Left forelimb (tissue), 1 donor: ENCODE measurements at places on chromosomes 5 and 9.

- no peak for DNase-seq
Measured at GRCh38 chr9:17757816-17758215, 178.9 kb downstream of the SH3GL2 start.

GRCh38 chr5:127892467-127893207, 189.4 kb downstream of the CCDC192 start:
- DNase-seq: no peak

DNA sequence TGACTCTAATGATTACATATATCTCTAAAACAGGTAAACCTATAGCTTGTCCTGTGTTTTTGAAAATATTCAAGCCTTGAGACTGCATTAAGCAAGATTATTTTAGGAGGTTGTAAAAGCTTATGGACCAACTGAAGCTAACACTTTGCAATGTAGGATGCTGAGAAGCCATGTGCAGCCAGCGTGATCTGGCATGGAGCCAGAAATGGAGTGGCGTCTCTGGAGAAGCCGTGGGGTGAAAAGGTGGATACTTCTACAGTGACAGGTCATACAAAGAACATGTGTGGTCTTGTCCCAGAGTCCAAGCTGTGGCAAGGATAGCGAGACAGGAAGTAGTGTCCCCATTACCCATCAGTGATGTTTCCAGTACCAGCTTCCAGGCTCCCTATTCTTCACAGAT, 100.8 kb upstream of the CD180 start:
- no peak for DNase-seq

GRCh38 chr5:126460459-126460858, 37.2 kb downstream of the GRAMD2B start:
- DNase-seq: no peak

GRCh38 chr9:95018099-95018936, 291.8 kb downstream of the AOPEP start:
- DNase-seq: no peak

DNA sequence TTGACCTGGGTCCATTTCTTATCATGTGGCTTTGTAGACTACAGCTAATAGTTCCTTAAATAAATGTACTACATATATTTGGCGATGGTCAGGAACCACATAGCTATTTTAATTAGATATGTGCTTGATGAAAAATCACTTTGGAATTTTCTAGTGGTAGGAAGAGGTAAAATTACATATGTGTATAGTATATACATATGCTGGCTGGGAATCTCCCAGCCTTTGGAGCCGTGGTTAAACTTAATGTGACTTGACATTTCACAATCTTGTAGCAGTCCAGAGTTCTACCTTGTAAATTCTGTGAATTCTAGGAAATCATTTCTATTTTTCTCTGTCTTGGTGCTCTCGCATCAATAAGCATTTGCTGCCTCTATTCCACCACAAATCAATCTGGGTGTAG, 565.0 kb downstream of the DMRTA1 start:
- DNase-seq: no peak

GRCh38 chr5:145951071-145951470, 14.7 kb downstream of the SH3RF2 start:
- DNase-seq: no peak

GRCh38 chr9:38003230-38003629, 65.8 kb downstream of the SHB start:
- DNase-seq: no peak

DNA sequence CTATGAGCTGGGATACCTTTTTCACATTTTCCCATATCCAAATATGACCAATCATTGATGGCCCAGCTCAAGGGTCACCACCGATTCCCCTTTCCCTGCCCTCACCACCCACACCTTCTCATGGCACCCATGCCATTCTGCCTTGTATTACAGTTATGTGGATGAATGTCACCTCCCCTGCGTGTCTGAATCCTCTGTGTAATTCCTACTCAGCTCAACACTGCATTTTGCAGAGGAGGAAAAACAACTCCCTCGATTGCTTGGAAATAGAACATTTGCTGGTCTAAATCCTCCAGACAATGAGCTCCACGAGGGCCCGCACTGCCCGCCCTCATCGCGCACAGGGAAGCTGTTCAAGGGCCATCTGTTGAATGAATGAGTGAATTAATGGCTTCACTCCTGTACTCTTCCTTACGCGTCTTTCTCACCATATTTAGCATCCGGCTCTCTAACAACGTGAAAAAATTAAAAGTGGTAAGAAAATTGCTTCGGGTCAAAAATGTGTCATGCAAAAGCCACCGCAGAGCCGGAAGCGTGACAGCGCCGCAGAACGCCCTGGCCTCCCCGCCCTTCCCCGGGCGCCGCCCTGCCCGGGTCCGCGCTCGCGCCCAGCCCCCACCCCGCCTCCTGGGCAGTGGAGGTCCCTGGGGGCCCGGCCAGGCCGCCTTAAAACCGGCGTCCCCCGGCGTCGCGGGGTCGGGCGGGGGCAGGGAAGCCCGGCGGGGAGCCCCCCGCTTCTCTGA, 704 bp downstream of the SUSD1 start:
- DNase-seq: no peak

DNA sequence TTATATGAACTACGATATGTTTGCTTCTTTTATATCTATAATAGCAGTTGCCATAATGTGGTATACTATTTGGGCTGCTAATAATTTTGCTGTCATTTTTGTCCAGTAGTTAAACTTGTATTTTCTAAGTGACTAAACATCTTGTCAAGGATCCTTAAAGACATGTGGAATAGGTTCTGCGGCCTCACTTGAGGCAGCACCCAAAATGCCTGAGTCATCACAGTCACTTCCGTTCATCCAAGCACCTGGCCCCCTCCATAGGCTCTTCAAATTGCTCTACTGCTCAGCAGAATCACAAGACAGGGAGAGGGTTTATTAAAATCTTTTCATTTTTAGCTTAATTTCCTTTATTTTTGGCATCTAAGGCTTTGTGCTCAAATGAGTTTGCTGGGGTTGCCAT, 259.1 kb downstream of the AOPEP start:
- no peak for DNase-seq

DNA sequence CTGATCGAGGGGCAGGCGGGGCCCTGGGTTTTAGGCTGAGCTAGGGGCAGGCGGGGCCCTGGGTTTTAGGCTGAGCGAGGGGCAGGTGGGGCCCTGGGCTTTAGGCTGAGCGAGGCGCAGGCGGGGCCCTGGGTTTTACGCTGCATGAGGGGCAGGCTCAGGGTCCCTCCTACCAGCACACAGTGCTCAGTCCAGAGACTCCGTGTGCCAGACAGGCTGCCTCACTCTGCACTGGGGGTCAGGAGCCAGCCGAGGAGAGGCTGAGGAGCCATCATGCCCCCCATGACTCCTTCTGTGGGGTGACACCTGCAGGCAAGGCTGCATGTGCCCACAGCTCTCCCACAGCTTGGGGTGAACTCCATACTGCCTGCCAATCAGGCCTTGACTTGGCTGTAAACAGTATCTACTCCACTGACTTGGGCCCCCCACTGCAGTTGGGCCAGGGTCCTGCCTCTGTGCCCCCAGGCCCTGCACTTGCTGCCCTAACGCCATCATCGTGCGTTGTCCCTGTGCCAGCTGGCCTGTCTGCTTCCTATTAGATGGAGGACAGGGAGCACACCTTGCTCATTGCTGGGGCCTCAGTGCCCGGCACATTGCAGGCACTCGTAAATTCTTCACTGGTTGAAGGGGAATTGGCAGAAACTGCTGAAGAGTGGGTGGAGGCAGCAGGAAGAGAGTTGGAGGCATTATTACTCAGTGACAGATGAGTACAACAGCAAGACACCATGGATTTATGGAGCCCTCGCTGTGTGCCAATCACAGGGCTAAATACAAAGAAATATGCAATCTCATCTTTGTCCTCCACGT, 78.6 kb downstream of the AMBP start:
- peak; percentile 30 for DNase-seq

DNA sequence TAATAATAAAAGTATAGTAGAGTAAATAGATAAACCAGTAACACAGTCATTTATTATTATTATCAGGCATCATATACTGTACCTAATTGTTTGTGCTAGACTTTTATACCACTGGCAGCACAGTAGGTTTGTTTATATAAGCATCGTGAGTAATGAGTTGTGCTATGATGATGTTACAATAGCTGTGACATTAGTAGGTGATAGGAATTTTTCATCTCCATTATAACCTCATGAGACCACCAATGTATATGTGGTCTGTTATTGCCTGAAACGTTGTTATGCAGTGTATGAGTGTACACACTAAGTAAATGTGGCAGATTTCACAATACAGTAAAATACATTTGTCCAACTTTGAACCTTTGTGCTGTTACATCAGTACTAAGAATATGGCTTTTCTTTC, 72.7 kb upstream of the SPATA31D4 start:
- no peak for DNase-seq

GRCh38 chr5:74421377-74421776, 219.2 kb downstream of the ENC1 start:
- no peak for DNase-seq

DNA sequence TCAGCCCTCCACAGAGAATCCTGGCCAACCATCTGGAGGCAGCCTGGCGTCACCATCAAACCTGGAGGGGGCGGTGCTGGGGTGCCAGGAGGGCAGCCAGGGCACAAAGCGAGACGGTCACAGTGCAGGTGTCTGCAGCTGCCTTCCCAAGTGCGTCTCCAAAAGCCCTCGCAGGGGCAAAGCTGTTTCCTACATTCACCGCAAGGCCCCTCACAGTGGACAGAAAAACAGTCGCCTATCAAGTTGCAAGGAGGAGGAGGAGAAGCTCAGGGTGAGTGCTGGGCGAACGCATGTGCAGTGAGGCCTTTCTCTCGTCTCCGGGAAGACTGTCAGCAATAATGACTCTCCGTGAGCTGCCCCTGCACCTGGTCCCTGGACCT, 18.0 kb upstream of the LHX3 start:
- no peak for DNase-seq

GRCh38 chr9:91833878-91834255, 116.2 kb downstream of the ROR2 start:
- no peak for DNase-seq

DNA sequence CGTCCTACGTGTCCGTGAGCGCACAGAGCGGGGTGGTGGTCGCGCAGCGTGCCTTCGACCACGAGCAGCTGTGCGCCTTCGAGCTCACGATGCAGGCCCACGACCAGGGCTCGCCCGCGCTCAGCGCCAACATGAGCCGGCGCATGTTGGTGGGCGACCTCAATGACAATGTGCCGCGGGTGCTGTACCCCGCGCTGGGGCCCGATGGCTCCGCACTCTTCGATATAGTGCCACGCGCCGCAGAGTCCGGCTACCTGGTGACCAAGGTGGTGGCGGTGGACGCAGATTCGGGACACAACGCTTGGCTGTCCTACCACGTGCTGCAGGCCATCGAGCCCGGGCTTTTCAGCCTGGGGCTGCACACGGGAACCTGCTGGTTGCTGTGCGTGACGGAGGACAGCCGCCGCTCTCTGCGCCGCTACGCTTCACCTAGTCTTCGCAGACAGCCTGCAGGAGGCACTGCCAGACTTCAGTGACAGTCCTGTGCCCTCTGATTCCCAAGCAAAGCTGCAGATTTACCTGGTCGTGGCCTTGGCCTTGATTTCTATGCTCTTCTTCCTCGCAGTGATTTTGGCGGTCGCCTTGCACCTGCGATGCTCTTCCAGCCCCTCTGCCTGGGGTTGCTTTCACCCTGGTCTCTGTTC, 2.4 kb upstream of the PCDHGA12 start:
- DNase-seq: no peak

DNA sequence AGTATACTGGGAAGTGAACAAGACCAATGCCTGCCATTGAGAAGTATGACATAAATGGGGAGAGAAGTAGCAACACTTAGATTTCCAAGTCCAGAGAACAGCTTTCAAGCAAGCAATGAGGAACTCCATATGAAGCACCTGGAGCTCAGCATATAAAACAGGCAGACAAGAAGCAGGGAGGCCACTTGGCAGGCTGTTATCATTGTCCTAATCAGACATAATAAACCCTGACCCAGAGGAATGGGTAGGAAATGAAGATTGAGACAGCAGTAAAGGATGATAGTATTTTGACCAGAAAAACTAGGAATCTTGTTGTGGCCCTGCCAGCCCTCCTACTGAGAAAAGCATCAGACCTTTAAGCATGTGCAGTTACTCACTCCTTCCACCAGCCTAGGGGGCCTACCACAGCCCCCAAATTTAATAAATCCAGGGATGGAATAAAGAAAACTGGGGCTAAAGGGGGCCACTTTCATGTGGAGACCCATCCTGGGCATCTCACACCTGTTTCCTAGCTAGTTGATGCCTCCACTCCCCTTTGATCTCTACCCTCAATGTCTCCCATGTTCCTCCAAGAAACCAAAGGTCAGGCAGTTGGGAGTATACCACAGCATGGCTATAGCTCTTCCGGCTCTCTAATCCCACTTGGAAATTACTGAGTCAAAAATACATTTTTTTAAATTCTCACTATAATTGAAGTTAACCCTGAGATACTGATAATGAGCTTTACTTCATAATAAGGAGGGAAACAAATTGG, 135.1 kb downstream of the SIL1 start:
- no peak for DNase-seq

GRCh38 chr9:123867034-123867433, 62.9 kb downstream of the DENND1A start:
- DNase-seq: no peak

- DNase-seq: no peak
Measured at GRCh38 chr9:36008774-36009300, 27.9 kb upstream of the RECK start.

DNA sequence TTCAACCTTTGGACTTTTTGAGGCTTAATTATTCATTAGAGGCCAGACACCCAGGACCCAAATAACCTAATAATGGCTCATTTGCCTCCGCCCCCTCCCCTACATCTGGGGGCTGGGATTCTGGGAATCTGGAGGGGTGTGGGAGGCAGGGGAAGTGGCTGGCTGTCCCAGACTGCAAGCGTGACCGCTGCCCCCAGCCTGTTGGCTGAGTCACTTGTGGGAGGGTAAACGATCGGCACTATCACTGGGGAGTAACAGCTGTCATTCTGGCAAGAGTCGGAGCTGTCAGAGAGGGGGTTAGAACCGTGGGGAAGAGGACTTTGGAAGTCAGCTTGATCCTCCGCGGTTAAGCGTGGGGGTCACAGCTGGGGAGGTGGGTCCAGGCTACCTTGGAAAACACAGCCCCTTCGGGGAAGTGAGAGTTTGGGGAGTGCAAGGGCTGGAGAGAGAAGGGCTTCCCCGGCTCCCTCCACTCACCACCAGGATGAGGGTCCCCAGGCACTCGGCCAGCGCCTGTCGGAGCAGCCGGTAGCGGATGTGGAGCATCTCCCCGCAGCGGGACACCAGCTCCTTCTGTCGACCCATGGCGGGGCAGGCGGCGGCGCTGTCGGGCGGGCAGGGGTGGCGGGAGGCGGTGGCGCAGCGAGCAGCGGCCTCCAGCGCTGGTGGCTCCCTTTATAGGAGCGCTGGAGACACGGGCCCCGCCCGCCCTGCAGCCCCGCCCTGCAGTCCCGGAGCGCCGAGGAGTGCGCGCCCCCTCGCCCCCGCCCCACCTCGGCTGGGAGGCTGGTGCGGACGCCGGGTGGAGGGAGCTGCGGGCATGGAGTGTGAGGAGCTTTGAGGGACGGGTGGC, at the start of gene AQP3:
AQP3 (minus strand) TSS at position 648 of the 853 bp plus-strand sequence; CDS start at position 585, 63 bp downstream.
- DNase-seq: peak; percentile 80

GRCh38 chr5:41445937-41446563, 64.4 kb downstream of the PLCXD3 start:
- no peak for DNase-seq

DNA sequence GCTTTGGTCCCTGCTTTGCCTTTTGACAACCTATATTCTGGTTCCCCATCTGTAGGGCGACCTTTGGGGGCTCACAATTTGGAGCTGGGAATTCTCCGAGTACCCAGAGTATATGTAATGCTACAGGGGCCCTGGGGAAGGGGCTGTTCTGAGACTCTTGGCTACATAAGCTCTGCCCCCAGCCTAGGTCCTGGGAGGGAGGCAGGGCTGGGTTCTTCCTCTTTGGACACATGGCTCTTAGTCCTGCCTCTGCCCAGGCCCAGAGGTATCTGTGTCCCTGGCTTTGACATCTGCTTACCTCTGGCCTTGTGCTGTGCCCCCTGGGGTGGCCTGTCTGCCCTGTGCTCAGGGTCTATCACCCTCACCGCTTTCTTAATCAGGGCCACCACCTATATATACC, 181.6 kb downstream of the CACNA1B start:
- peak; percentile 44 for DNase-seq
